Activated CD4-positive, alpha-beta T cell treated with anti-CD3 and anti-CD28 coated beads, Interleukin-2, amount 10 ng/mL, durations not matched to agents 24 days and 14 days (primary cell): ENCODE measurements at places on chromosomes 1 and 21. TPM values are rescaled to one million over a fixed set of nuclear protein-coding genes. Genes with fewer than 3 reads are reported as not detected.

DNA sequence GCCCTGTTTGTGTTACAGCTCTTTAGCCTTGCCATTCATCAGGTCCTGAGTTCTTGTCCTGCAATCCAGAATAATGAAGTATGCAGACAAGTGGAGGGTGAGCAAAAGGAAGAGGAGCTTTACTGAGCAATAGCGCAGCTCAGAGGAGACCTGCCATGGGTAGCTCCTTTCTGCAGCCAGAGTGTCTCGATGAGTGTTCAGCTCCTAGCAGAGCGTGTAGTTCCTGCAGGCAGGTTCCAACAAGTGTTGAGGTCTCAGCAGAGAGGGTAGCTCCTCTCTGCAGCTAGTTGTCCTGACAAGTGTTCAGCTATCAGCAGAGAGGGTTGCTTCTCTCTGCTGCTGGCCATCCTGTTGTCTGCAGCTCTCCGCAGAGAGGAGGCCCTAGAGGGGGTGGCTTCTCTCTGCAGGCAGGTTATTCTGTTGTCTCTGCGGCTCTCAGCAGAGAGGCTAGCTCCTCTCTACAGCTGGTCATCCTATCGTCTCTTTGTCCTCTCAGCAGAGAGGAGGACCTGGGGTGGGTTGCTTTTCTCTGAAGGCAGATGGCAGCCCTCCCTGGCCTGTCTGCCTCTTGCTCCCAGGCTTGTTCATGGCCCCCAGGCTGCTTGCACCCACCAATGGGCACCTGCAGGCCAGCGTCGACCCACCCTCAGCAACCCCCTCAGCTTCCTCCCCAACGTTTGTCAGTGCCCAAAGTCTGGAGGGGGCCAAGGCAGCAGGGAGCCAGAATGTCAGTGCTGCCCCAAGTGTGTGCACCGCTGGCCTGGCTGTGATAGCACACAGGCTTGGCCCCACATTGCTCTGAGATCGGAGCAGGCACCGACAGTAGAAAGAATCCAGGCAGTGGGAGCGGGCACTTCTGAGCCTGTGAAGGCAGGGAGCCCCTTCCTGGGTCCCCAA lies 112.5 kb upstream of the RUNX3 start:
- peaks cover 17% of the 10 kb centered on the region for H3K27me3 ChIP-seq
- H3K36me3 ChIP-seq: no peaks in the 10 kb centered on the region
- no peak overlapping the region for H3K4me3 ChIP-seq
- no peak for DNase-seq

Gene TMEM125
- not detected in 2 replicates for total RNA-seq

Gene CHIA
- not detected in 2 replicates for total RNA-seq

Gene DUSP10
- total RNA-seq: 13.5 and 14.6 TPM in 2 replicates

Gene NEGR1
- total RNA-seq: not detected in 2 replicates

DNA sequence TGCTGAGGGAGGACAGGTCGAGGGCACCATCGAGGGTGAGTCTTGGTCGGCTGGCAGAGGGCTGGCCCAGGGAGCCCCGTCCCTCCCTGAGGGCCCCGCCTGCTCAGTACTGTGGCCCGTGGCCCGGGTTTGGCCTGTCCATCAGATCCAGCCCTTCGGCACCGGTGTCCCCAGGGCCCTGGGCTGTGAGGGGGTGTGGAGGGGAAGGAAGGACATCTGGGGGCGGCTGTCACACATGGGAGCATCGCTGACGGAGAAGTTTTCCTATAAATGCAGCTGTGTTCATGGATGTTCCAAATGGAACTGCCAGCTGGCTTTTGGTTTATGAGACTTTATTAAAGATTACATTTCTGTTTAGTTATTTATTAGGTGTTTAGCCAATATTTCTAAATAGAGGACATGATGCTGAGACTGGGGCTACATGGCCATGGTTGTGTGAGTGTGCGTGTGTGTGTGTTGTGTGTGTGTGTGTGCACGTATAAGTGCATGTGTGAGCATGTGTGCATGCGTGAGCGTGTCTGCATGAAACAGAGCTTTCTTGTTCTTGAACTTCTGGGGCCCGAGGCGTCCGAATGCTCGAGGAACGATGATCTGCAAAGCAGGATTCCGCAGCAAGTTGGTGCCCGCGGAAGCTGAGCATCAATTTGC lies 54.3 kb downstream of the SLX9 start:
- H3K4me3 ChIP-seq: no peak overlapping the region
- H3K27me3 ChIP-seq: no peaks in the 10 kb centered on the region
- H3K36me3 ChIP-seq: no peaks in the 10 kb centered on the region
- no peak for DNase-seq
- H3K27ac ChIP-seq: no peak overlapping the region

Gene TPTE
- total RNA-seq: not detected in 2 replicates

Gene CATSPERE
- total RNA-seq: 0.14 TPM in 1 of 2 replicates, not detected in the other

- H3K27me3 ChIP-seq: no peaks in the 10 kb centered on the region
- no peak overlapping the region for H3K4me3 ChIP-seq
- H3K36me3 ChIP-seq: no peaks in the 10 kb centered on the region
Measured at GRCh38 chr1:239976130-239976968, 115.3 kb upstream of the FMN2 start.

Gene DIO1
- not detected in 2 replicates for total RNA-seq

GRCh38 chr1:205229916-205230700 lies 2.4 kb downstream of the TMCC2 start:
- no peak for DNase-seq
- peaks cover 22% of the 10 kb centered on the region for H3K27me3 ChIP-seq
- peaks cover 53% of the 10 kb centered on the region for H3K4me1 ChIP-seq
- peak overlapping the region; percentile 91 for H3K4me3 ChIP-seq
